ENCODE measurements at places on chromosomes 3 and 15. TPM values are rescaled to one million over a fixed set of nuclear protein-coding genes. Genes with fewer than 3 reads are reported as not detected.

The MDFIC2 gene
- not detected for total RNA-seq

The PLA2G4E gene
- not detected for total RNA-seq

The TPRG1 gene
- 2.0 TPM for total RNA-seq

The GOLGA8T gene
- not detected for total RNA-seq

The FANCD2OS gene
- total RNA-seq, result not detected

The PYGO1 gene
- total RNA-seq, result 15.4 TPM

The TRIM42 gene
- not detected for total RNA-seq

The DUOXA2 gene
- not detected for total RNA-seq

The CCK gene
- total RNA-seq, result not detected

The COL6A5 gene
- total RNA-seq, result not detected

The CTDSPL gene
- 33.4 TPM for total RNA-seq

The PARP15 gene
- not detected for total RNA-seq

The SV2B gene
- not detected for total RNA-seq

The FOXB1 gene
- total RNA-seq, result 0.39 TPM

The P3H2 gene
- total RNA-seq, result 15.8 TPM

The CADPS gene
- total RNA-seq, result not detected

The ZNF654 gene
- total RNA-seq, result 24.0 TPM

The KCNMB2 gene
- not detected for total RNA-seq

The RBMS3 gene
- total RNA-seq, result 43.2 TPM

The KNG1 gene
- total RNA-seq, result not detected

The CALML4 gene
- total RNA-seq, result 3.9 TPM

The ABHD10 gene
- 21.2 TPM for total RNA-seq

Data from placental epithelial cell (primary cell).